ENCODE measurements at places on chromosomes 13 and 19.

GRCh38 chr19:12140545-12141404 lies 625 bp upstream of the ZNF20 start:
- peak; percentile 85 for DNase-seq

GRCh38 chr19:16836115-16837034 lies 7.2 kb downstream of the SIN3B start:
- DNase-seq, result no peak

- no peak for DNase-seq
Measured at GRCh38 chr19:13146763-13147563, 3.2 kb downstream of the STX10 start.

GRCh38 chr19:1016647-1017114 lies 4.2 kb downstream of the TMEM259 start:
- no peak for DNase-seq

GRCh38 chr19:13869281-13869680 lies 7.7 kb upstream of the NANOS3 start:
- no peak for DNase-seq

- DNase-seq, result no peak
Measured at GRCh38 chr19:15324791-15325519, 7.4 kb downstream of the BRD4 start.
